CD4-positive, alpha-beta T cell treated with Interleukin-2 at 100 ng/mL for 4 hours (primary cell): ENCODE measurements at places on chromosomes 11 and 22.

- no peak for DNase-seq
Measured at GRCh38 chr11:121240650-121241303, 51.8 kb upstream of the SC5D start.

GRCh38 chr22:39690881-39691605 is 120.5 kb downstream of the CACNA1I start:
- DNase-seq = no peak

GRCh38 chr11:69682221-69682620 is 7.1 kb upstream of the LTO1 start:
- DNase-seq = no peak

DNA sequence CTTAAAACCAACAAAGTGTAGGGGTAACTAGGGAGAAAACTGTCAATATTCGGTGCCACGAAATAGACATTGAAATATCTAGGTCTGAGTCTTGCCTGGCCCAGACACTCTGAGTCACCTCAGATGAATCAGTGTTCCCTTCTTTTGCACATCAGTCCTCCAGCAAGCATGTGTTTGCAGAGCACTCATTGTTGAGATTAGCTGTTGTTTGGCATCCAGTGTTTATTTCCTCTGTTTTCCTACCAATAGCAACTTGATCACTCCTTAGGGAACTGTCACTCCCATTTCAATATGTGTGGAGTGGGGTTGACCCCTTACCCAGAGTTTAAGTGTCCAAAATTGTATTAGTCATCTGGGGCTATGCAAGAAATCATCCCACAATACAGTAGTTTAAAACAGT is 4.7 kb upstream of the ASCC2 start:
- no peak for DNase-seq

GRCh38 chr11:10211470-10211869 is 82.5 kb downstream of the SBF2 start:
- no peak for DNase-seq

DNA sequence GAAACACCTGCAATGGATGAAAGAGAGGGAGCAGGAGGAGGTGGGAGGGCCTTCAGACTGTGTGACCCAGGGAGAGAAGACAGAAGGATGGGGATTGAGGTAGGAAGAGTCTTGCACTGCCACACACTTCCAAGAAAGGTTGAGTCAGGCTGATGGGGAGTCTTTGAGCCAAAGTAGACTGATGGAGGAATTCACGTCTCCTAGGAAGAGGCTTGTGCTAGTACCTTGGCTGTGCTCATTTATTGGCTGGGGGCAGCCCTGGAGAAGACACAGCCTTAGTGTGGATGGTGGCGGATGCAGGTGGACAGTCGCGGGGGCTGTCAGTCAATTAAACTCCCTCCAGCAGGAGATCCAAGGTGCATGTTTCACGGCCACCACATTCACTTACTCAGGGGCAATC is 16.2 kb upstream of the ACCSL start:
- no peak for DNase-seq

GRCh38 chr22:46905415-46905814 is 143.0 kb downstream of the TBC1D22A start:
- DNase-seq = no peak

DNA sequence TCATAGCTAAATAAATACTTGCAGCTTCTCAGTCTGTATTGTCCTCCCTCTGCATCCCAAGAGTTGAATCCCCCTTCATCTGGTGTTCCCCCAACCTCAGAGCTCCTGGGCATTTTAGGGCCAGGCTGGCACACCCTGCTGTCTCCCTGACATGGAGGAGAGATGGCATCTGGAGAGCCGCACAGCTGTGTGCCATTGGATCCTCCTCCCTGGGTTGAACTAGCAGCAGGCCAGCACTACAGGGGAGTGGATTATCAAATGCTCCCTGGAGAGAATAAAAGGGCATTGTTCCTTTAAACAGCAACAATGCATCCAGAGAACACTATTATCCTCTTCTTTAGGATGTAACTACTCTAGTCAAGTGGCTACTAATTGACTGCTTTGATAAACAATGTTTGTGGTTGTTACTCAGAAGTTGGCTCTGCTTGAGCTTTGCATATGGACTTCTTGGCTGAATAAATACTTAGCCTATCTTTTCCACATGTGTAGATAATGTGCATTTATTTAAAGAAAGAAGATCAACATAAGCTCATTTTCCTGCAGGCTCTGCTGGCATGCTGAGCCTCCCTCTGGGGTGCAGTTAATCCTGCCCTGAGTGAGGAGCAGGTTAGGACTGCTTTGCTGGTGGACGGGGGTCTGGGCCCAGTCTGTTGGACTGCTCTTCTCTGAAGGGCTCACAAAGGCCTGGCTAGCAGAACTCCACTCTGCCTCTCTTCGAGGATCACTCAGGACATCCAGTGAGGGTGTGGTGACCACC is 897.2 kb downstream of the TBC1D22A start:
- no peak for DNase-seq
